Upper lobe of left lung (tissue), 6 donors: ENCODE measurements at places on chromosomes 5 and 9. TPM values are rescaled to one million over a fixed set of nuclear protein-coding genes. Genes with fewer than 3 reads are reported as not detected.

- no peak for DNase-seq
Measured at GRCh38 chr5:131628990-131629389, 6.0 kb downstream of the RAPGEF6 start.

DNA sequence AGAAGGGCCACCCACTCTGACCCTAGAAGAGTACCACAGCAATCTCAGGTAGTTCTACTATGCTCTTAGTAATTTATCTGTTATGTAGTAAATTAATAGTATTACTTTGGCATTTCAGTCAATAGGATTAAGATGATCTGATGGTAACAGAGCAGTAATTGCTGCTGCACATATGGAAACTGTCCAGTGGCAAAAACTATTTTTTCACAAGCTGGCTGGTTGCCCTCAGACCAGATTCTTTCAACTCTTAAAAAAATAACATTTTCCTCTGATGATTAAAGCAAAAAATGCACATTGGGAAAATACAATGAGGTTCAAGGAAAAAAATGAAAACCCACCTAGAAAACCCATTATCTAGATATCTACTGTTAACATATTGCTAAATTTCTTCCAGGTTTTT, 19.7 kb downstream of the GLRA1 start:
- no peak for DNase-seq

DNA sequence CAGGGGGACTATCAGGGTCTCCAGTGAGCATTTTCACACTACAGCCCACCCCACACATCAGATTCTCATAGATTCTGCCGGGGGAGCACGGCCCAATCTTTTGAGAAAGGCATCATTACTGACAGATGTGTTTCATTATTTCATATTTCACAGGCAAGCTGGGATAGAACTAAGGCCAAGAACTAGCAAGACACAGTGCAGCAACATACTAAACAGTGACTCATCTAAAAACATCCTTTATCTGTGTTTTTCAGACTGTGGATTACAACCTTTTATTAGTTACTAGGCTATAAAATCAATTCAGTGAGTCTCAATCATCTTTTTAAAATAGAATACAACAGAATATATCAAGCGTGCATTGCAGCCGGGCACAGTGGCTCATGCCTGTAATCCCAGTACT, 59.8 kb downstream of the CPLANE1 start:
- no peak for DNase-seq

GRCh38 chr5:142590451-142591231, 95.2 kb downstream of the FGF1 start:
- no peak for DNase-seq

DNA sequence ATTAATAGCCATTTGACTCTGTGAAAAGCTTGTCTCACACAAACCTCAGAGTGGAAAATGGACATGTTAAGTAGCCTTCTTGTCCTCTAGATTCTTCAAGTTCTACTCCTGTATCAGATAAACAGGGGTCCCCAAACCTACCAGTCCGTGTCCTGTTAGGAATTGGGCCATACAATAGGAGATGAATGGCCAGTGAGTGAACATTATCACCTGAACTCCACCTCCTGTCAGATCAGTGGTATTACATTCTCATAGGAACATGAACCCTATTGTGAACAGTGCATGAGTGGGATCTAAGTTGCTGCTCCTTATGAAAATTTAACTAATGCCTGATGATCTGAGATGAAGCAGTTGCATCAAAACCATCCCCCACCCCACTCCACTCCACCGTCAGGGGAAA, 136.3 kb downstream of the TMEM232 start:
- DNase-seq = no peak

GRCh38 chr5:59333416-59333815, 560.1 kb downstream of the PDE4D start:
- no peak for DNase-seq

DNA sequence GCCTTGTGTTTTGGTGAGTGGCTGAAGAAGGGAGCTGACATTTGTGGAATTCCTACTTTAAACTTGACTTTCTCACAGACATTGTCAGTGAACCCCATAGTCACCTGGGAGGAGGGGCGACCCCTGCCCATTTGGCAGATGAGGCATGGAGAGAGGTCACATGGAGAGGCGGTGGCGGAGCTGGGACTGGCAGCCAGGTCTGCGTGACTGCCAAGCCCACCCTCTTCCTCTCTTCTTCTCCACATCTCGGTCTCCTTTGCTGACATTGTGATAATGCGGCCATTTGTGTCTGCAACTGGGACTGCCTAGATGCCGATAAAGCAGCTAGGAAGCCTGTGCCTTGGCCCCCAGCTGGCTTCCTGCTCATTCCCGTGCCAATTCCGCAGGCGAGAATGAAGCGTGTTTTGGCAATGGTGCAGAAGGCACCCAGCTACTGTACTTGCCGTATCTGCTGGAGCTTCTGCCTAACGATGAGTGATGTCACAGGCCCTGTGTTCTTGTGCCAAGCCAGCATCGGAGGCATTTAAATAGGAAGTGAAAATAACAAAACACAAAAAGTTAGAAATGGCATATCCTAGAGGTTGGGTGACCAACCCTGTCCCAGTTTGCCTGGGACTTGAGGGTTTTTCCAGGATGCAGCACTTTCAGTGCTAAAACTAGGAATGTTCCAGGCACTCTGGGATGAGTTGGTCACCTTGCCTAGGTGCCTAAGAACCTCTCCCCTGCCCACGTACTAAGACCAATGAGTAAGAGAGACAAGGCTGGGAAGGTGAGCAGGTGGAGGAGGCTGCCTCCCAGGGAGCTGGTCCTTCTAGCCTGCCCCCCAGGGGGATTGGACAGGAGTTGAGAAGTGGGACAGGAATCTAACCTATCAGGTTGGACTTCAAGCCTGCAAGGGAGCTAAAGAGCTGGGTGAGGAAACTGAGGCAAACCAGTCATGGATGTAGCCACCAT, 23.6 kb downstream of the OLFML2A start:
- peak; percentile 56 for DNase-seq

- peak; percentile 90 for DNase-seq
Measured at GRCh38 chr5:132456296-132456986, 34.1 kb downstream of the IRF1 start.

GRCh38 chr9:69861011-69861410, 40.4 kb downstream of the CFAP95 start:
- no peak for DNase-seq

- DNase-seq = peak; percentile 82
Measured at GRCh38 chr5:115815693-115816225, 700 bp downstream of the CDO1 start.

- DNase-seq = no peak
Measured at GRCh38 chr5:142316051-142316450, 8.8 kb downstream of the SPRY4 start.

GRCh38 chr5:173029499-173029921, 26.6 kb upstream of the CREBRF start:
- no peak for DNase-seq

DNA sequence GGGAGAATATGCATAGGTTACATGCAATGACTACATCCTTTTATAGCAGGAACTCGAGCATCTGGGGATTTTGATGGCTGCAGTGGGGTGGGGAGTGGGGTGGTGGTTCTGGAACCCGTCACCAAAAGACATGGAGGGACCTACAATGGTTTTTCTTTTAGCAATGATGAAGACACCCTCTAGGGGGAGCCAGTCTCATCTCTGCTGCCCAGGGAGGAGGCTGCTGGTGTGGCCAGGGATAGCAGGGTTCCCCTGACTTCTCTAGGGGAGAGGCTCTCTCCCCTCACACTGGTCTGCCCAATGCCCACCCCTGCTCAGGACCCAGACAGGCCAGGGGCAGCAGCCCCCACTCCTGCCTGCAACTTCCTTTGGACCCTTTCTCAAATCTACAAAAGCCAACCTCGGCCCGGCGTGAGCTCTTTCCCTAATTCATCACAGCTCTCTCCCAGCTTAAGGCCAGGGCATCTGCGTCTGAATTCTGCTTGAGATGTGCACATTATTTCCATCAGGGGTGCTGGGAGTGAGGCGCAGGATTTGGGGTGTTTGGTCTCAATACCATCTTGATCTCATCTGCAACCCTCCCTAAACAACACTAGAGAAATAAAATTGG, 73.6 kb upstream of the RETREG1 start:
- no peak for DNase-seq

DNA sequence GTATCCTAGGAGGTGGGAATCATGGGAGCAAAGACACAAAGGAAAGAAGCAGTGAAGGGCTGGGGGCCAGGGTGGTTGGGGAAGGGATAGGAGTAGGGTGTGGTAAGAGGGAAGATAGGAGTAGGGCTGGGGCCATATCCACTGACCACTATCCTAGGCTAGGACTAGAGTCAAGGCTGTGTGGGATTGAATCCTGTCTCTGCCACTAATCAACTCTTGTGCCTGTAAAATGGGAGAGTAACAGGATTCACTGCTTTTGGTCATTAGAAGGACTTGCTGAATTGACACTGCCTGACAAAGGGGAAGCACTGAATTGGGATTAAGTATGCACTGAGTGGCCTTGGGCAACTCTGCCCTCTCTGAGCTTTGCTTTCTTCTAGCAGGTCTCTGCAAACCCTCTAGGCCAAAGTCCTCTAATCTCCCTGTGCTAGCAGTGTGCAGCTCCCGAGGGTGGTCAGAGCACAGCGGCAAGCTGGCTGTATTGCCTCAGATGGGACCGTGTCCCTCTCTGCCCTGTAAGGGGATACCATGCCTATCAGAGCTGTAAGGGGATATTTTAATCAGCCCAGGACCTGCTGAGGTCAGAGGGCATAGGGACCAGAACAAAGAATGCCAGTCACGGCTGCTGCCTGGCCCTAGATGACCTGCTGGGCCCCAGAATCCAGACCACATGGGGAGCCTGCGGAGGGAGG, 12.4 kb upstream of the DAB2IP start:
- no peak for DNase-seq

The ACSL6 gene
- 0.74 TPM for total RNA-seq

The PDLIM4 gene
- 10.6 TPM for total RNA-seq

The LECT2 gene
- not detected for total RNA-seq

The C9orf50 gene
- not detected for total RNA-seq

The SLC1A3 gene
- total RNA-seq = 46.9 TPM

The DIRAS2 gene
- total RNA-seq = 0.14 TPM
